ENCODE measurements at places on chromosomes 16 and 17. TPM values are rescaled to one million over a fixed set of nuclear protein-coding genes. Genes with fewer than 3 reads are reported as not detected.
A peak's percentile ranks its signal among the peaks of the same experiment; 100 is the strongest.

DNA sequence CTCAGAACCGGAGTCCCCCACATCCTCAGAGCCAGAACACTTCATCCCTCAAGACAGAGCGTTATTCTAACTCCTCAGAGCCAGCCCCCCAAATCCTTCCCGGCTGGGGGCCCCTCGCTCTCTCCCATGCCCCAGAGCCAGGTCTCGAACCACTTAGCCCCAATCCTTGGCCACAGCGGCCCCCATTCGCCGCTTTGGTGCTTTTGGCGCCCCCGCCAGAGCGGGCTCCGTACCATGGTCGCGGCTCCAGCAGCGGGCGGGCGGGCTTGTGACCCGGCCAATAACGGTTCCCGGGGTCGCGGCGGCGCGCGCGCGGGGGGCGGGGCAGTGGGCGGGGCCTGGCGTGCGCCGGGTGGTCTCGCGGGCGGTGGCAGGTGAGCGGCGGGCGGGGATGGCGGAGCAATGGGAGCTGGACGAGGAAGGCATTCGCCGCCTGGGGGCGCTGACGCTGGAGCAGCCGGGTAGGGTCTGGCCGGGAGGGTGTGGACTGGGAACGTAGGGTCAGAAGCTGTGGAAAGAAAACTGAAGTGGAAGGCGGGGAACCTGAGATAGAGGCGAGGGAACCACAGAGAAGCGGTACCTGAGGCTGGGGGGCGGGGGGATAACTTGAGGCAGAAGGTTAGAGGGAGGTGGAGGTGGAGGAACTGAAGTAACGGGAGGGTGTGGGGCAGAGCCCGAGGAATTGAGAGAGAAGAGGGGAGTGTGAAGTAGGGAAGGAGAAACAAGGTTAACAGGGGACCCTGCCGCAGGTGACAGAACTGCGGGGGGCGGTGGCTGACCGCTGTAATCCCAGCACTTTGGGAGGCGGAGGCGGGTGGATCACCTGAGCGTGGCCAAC lies at the start of the genes KCTD19 and LRRC36:
TSS of gene KCTD19 (minus strand) at position 270 of the 838 bp plus-strand sequence. CDS start at position 236, 34 bp downstream.
TSS of gene LRRC36 (plus strand) at position 344 of the 838 bp plus-strand sequence. CDS start at position 392, 48 bp downstream.
- no peak within 1 kb of the TSS for H3K27ac ChIP-seq
- H3K36me3 ChIP-seq, result no peaks in the 10 kb centered on the region
- no peaks in the 10 kb centered on the region for H3K4me1 ChIP-seq
- peak within 1 kb of the TSS; percentile 66 for H3K4me3 ChIP-seq
- peaks cover 71% of the 10 kb centered on the region for H3K27me3 ChIP-seq

GRCh38 chr17:22703204-22703603 lies 1010.9 kb downstream of the KCNJ18 start:
- no peaks in the 10 kb centered on the region for H3K27me3 ChIP-seq
- no peaks in the 10 kb centered on the region for H3K36me3 ChIP-seq

DNA sequence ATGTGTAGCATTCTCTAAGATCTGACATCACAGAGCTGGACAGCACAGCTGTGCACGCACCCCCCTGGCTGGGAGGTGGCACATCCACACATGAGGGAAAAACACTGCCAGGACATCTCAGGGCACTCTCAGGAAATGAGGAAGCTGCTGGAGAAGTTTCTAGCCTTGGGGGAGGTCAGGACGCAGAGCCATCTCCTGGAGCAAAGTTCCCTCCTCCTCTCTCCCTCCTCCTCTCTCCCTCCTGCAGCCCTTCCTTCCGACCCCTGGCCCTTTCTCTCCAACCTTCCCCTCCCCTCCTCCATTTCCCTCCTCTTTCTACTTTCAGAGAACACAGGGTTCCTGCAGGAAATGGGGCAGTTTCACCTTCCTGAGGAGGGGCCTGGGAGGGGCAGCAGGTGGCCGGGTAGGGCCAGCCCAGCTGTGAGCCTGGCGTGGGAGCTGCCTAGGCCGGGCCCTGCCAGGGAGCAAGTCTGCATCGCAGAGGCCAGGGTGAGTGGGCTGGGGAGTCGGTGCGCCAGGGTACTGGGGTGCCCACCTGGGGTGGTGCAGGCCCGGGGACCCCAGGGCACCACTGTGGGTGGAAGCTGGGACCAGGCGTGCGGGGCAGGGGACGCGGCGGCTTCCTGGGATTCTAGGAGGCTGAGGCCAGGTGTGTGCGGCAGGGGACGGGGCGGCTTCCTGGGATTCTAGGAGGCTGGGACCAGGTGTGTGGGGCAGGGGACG lies at the start of gene DPEP1:
TSS of gene DPEP1 (plus strand) at position 412 of the 723 bp plus-strand sequence. CDS start 16,769 bp downstream, outside the sequence.
- H3K36me3 ChIP-seq, result no peaks in the 10 kb centered on the region
- no peak for DNase-seq
- H3K27ac ChIP-seq, result no peak within 1 kb of the TSS
- no peaks in the 10 kb centered on the region for H3K27me3 ChIP-seq
- H3K4me1 ChIP-seq, result peaks cover 9% of the 10 kb centered on the region
- H3K4me3 ChIP-seq, result no peak within 1 kb of the TSS

GRCh38 chr17:42818379-42818778 lies 5.7 kb downstream of the BECN1 start:
- H3K36me3 ChIP-seq, result no peaks in the 10 kb centered on the region
- H3K27ac ChIP-seq, result no peak overlapping the region
- no peak overlapping the region for H3K4me3 ChIP-seq
- no peaks in the 10 kb centered on the region for H3K4me1 ChIP-seq

KRT16 gene
- total RNA-seq, result not detected

All from neural progenitor cell (in vitro differentiated cells).